ENCODE measurements at places on chromosomes 2 and 18.
A peak's percentile ranks its signal among the peaks of the same experiment; 100 is the strongest.

GRCh38 chr2:102418421-102418961, 4.5 kb upstream of the IL18RAP start:
- DNase-seq, result no peak

DNA sequence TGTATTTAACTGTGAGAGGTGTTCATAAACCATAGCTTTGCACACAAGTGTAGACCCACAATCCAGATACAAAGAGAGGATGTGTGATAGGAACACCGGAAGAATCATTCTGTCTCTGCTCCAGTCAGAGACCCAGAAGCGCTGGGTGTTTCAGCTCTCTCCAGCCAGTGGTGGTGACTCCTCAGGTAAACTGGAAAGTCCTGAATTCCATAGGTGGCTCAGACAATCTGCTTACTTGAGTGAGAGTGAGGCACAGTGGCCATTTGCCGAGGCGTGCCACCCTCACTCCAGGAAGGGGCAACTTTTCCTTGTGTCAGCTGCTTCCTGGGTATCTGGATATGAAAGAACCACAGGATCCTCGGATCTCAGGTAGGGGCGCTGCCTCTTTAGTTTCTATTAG, 171.5 kb downstream of the KCNS3 start:
- DNase-seq, result no peak

DNA sequence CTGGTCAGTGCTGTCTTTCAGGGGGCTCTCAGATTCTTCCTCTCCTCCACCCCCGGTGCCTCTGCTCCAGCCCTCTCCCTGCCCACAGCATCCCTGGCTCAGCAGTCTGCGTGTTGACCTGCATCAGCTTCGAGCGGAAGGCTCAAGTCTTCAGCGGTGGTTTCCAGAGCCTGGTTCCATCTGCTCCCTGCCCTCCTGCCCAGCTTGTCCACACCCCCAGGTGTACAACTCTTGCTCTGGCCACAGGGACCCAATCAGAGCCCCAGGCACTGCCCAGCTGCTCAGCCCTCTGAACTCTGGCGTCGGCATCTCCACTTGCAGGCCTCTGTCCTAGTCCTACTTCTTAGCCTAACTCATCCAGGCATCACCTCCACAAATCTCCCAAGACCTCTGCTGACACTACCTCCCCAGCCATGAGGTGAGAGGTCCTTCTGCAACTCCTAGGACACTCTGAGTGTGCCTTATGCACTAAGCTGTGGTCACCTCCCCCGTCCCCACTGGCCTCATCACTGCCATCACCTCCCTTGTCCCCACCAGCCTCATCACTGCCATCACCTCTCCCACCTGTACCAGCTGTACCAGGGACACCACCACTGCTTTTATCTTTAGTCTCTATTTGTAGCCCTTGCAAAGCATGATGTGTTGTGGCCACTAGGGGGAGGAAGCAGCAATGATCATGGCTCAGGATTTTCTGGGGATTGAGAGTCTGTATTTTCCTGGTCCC, 60.9 kb downstream of the EDAR start:
- DNase-seq, result no peak

DNA sequence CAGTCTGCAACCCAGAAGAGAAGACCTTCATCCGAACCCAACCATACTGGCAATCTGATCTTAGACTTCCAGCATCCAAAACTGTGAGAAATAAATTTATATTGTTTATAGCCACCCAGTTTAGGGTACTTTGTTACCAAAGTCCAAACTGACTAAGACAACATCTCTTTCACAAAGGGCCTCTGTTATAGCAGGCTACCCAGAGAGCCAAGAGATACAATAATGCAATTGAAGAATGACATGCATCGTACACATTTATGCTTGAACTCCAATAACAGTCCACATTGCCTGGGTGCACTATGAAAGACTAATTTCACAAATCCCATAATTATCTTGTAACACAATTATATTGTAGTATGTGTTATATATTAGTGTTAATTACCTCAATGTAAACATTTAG, 39.1 kb upstream of the ANKRD44 start:
- DNase-seq, result no peak

- DNase-seq, result no peak
Measured at GRCh38 chr2:177029501-177029900, 183.1 kb upstream of the HNRNPA3 start.

DNA sequence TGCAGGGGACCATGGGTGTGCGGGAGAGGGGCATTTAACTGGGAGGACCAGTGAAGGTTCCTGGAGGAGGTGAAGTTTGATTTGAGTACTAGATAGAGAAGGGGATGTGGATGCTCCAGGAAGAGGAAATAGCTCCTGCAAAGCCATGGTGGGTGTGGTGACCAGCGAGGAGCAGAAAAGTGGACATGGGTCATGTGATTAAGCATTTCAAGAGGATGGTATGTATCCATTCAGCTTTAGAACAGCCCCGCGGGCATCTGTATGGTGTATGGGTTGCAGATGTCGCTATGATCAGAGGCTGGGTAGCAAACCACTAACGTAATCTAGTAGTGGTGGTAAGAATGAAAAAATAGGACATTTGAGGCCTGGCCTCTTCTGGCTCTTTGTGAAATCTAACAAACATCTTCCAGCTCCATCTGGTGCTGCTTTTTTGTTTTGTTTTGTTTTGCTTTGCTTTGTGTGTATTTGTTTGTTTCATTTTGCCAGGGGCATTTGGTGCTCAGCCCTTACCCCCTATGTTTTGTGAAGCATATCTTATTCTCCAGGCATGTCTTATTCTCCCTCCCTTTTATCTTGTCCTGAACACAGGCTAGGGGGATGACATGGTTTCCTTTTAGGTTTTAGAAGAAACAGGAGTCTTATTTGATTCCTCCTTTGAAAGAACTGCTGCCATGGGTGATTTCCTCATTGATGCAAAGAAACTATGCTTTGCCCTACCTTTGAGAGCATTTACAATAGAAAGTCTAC, 226.1 kb downstream of the LRRTM1 start:
- DNase-seq, result no peak

DNA sequence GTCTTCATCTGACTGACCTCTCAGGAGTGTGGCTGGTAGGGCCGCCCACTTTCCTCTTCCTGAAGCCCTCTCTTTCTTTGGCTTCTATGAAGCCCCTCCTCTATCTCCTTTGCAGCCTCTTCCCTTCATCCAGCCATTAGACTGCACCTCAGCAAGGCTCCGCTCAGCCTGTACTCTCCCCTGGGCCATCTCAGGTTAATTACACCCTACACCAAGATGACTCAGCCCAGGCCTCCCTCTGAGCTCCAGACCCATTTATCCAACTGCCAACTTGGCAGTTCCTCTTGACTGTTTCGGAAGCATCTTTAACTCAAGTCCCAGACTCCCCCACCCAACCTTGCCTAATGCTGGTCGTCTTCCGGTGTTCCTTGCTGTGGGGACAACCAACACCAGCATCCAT, 5.8 kb upstream of the WNT6 start:
- no peak for DNase-seq

DNA sequence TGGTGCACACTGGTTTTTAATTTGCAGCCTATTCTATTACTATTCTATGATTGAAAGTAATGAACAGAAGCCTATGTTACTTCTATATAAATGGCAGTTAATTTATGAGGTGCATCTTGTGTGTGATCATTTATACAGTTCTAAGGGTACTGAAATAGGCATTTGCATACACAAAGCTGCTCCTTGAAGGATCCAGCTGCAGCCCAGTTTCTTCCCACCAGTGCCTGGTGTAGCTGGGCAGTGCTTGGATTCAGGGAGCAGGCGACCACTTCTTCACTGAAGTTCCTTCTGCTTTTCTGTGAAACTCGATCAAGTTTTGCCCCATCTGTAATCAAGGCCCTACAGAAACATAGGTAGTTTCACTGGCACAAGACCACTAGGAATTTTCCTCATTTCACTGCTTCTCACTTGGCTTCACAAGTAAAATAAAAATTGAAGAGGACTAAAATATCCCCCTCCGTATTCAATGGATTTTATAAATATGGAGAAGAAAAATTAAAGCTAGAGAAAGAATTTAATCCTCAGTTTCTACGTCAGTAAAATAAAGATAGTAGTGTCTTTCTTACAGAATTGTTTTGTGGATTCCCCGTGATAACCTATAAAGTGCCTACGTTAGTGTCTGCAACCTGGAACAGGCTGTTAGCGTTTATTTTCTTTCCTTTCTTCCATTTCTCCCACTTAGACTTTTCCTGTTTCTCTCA, 1.7 kb upstream of the LPIN2 start:
- no peak for DNase-seq

- DNase-seq, result peak; percentile 91
Measured at GRCh38 chr18:5630057-5630899, 86.5 kb upstream of the EPB41L3 start.

- no peak for DNase-seq
Measured at GRCh38 chr2:223090039-223090438, 38.0 kb downstream of the KCNE4 start.

DNA sequence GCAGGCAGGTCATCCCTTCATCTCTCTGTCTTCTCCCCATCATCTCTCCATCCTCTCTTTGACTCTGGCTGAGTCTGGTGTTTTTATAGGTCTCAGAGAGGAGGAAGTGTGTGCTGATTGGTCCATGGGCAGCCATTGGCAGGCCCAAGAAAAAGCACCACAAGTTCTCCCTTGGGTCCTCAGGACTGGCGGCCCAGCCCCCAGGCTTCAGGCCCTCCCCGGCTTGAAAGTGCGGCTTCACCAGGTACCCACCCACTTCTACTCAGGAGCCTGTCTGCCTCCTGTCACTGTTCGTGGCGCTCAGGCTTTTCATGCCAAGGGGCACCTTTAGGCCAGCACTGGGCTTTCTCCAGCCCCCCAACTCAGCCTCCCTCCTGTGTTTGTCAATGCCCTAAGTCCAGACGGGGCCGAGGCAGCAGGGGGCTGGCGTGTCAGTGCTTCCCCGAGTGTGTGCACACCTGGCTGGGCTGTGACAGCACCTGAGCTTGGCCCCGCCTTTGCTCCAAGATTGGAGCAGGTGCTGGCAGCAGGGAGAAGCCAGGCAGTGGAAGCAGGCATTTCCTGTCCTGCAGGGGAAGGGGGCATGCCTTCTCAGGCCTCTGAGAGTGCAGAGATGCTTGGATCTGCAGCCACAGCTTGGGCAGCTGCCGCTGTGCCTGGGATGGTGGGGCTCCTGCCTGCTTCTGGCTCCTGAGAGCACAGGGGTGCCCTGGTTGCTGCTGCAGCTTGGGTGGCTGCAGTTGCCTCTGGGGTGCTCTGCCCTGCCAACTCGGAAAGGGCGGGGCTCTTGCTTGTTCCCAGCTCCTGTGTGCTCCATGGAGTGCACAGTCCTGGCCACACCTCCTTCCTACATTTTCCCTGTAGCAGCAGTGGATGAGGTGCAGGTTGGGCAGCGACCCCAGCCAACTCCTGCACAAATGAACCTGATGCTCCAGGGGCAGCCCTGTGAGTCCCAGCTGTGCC, 34.1 kb downstream of the FBXO48 start:
- DNase-seq, result no peak

DNA sequence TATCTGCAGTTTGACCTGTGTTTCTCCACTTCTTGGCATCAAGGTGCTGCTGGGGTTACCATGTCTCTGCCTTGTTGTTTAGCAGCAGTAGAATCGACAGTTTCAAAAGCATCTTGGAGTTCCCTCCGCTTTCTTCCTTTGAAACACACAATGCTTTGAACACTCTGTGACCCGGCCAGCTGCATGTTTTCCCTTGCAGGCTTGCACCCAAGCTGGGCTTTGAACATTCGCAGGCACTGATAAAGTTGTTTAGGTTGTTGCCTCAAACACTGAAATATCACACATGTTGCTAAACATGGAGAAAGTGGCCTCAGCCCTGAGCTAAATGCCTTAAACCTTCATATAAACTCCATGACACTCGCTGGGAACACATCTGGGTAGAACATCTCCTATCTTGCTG, 251.7 kb downstream of the TSN start:
- no peak for DNase-seq

- DNase-seq, result no peak
Measured at GRCh38 chr18:12028674-12029073, 47.4 kb downstream of the IMPA2 start.

GRCh38 chr2:64639691-64640090, 14.0 kb downstream of the SERTAD2 start:
- DNase-seq, result no peak

- DNase-seq, result no peak
Measured at GRCh38 chr18:64103986-64104385, 44.9 kb downstream of the LINC00305 start.

DNA sequence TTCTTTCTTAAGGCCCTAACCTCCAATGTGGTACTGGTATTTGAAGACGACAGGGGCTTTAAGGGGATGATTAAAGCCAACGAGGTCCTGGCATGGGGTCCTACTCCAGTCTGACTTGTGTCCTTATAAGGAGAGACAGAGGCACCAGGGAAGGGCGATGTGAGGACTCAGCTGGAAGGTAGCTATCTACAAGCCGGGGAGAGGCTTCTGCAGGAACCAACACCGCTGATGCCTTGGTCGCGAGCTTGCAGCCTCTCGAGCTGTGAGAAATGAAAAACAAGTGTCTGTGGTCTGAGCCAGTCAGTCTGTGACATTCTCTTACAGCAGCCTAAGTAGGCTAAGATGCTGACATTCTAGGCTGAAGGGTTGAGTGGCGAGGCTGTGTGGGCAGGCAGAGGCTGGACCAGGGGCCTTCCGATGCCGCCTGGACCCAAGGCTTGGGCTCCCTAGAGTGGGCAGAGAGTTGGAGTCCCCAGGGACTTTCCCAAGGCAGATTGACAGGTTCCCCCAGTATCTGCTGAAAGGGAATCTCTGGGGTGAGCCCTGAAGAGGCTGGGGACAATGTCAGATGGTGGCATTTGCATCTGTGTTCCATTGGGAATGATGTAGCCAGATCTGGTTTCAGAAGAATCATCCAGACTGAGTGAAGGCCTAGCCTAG, 322.9 kb upstream of the HS6ST1 start:
- DNase-seq, result no peak

GRCh38 chr18:4765401-4765800, 310.3 kb upstream of the DLGAP1 start:
- DNase-seq, result no peak

DNA sequence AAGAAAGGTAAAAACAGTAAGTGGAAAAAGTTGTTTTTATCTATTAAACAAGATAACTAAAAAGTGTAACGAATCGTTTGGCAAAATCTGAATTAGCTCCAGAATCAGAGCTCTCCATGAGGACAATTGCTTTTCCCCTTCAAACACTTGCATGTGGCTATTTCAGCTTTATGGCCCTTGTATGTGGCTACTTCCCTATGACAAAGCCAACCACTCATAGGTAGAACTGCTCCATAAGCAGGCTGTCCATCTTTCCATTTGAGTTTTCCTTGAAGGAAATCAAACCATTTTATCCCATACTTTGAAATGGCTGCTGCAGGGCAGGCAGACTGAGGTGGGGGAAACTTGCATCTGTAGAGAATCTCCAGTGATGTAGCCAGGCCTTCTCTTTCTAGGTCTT, 445.5 kb upstream of the ID2 start:
- no peak for DNase-seq

- DNase-seq, result no peak
Measured at GRCh38 chr2:197538412-197538811, 22.5 kb downstream of the MOB4 start.

- peak; percentile 61 for DNase-seq
Measured at GRCh38 chr18:56576826-56577573, 61.4 kb downstream of the TXNL1 start.

Measured in right cardiac atrium (tissue), 5 donors.